ENCODE measurements at places on chromosomes 7 and 10.

GRCh38 chr10:28327491-28327880 lies 24.6 kb upstream of the MPP7 start:
- H3K27ac ChIP-seq: peak overlapping the region; percentile 99
- no peaks in the 10 kb centered on the region for H3K27me3 ChIP-seq
- H3K36me3 ChIP-seq: no peaks in the 10 kb centered on the region
- peaks cover 30% of the 10 kb centered on the region for H3K4me1 ChIP-seq
- H3K4me3 ChIP-seq: no peak overlapping the region
- peak; percentile 19 for DNase-seq

GRCh38 chr10:33709008-33709753 lies 374.7 kb upstream of the NRP1 start:
- no peaks in the 10 kb centered on the region for H3K27me3 ChIP-seq
- DNase-seq: no peak
- no peak overlapping the region for H3K4me3 ChIP-seq
- peaks cover 4% of the 10 kb centered on the region for H3K4me1 ChIP-seq
- no peaks in the 10 kb centered on the region for H3K36me3 ChIP-seq

GRCh38 chr7:32588657-32589056 lies 93.4 kb downstream of the AVL9 start:
- peak overlapping the region; percentile 75 for H3K27ac ChIP-seq
- peaks cover 24% of the 10 kb centered on the region for H3K36me3 ChIP-seq
- no peaks in the 10 kb centered on the region for H3K27me3 ChIP-seq

GRCh38 chr10:120423431-120424197 lies 33.4 kb upstream of the PLPP4 start:
- H3K27ac ChIP-seq: no peak overlapping the region
- H3K36me3 ChIP-seq: no peaks in the 10 kb centered on the region
- peak; percentile 64 for DNase-seq
- no peaks in the 10 kb centered on the region for H3K4me1 ChIP-seq
- no peak overlapping the region for H3K4me3 ChIP-seq
- no peaks in the 10 kb centered on the region for H3K27me3 ChIP-seq
